ENCODE measurements at places on chromosomes 7 and 10. TPM values are rescaled to one million over a fixed set of nuclear protein-coding genes. Genes with fewer than 3 reads are reported as not detected.

DNA sequence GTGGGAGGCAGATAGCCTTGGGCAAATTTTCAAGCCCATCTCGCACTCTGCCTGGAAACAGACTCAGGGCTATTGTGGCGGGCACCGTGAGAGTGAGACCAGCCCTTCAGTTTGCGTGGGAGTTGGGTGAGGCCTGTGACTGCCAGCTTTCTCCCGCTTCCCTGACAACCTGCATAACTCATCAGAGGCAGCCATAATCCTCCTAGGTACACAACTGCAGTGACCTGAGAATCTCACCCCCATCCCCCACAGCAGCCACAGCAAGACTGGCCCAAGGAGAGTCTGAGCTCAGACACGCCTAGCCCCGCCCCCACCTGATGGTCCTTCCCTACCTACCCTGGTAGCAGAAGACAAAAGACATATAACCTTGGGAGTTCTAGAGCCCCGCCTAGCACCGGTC is 275.4 kb downstream of the GRID1 start:
- H3K27me3 ChIP-seq: peaks cover 11% of the 10 kb centered on the region
- H3K36me3 ChIP-seq: no peaks in the 10 kb centered on the region
- DNase-seq: no peak
- no peak overlapping the region for H3K27ac ChIP-seq

DNA sequence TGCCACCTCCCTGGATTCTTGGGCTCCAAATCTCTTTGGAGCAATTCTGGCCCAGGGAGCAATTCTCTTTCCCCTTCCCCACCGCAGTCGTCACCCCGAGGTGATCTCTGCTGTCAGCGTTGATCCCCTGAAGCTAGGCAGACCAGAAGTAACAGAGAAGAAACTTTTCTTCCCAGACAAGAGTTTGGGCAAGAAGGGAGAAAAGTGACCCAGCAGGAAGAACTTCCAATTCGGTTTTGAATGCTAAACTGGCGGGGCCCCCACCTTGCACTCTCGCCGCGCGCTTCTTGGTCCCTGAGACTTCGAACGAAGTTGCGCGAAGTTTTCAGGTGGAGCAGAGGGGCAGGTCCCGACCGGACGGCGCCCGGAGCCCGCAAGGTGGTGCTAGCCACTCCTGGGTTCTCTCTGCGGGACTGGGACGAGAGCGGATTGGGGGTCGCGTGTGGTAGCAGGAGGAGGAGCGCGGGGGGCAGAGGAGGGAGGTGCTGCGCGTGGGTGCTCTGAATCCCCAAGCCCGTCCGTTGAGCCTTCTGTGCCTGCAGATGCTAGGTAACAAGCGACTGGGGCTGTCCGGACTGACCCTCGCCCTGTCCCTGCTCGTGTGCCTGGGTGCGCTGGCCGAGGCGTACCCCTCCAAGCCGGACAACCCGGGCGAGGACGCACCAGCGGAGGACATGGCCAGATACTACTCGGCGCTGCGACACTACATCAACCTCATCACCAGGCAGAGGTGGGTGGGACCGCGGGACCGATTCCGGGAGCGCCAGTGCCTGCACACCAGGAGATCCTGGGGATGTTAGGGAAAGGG is 913 bp downstream of the NPY start:
- H3K4me1 ChIP-seq: peaks cover 5% of the 10 kb centered on the region
- no peak overlapping the region for H3K27ac ChIP-seq
- peaks cover 12% of the 10 kb centered on the region for H3K27me3 ChIP-seq
- peak overlapping the region; percentile 44 for H3K4me3 ChIP-seq
- H3K36me3 ChIP-seq: no peaks in the 10 kb centered on the region

The RNF148 gene
- polyA plus RNA-seq: not detected

DNA sequence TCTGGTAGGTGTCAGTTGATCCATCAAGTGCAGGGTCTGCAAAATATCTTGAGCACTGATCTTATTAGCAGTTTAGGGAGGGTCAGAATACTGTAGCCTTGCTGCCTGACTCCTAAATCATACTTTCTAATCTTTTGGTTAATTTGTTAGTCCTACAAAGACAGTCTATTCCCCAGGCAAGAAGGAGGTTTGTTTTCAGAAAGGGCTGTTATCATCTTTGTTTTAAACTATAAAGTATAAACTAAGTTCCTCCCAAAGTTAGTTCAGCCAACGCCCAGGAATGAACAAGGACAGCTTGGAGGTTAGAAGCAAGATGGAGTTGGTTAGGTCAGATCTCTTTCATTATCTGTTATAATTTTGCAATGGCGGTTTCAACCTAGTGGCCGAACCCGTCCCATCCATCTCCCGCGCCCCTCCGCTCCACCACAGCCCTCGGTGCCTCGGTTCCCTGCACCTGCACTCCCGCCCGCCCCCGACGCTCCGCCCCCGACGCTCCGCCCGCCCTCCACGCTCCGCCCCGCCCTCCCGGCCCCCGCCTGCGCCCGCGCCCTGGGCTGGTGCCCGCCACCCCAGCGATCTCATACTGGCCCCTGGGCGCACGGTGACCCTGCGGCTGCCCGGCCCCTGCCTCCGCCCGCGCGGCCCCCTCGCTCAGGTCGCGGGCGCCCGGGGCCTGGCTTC is at the start of gene ADCK2:
Gene ADCK2 (plus strand): TSS at position 564 of the 681 bp plus-strand sequence. CDS start 386 bp downstream, outside the sequence.
- peak within 1 kb of the TSS; percentile 91 for H3K4me3 ChIP-seq
- no peaks in the 10 kb centered on the region for H3K27me3 ChIP-seq
- peak within 1 kb of the TSS; percentile 77 for H3K27ac ChIP-seq
- peak; percentile 67 for DNase-seq
- peaks cover 32% of the 10 kb centered on the region for H3K4me1 ChIP-seq
- no peaks in the 10 kb centered on the region for H3K36me3 ChIP-seq

The NHLRC2 gene
- polyA plus RNA-seq: 3.8 TPM

The AKR1C3 gene
- 365 TPM for polyA plus RNA-seq

The EPHB6 gene
- polyA plus RNA-seq: 5.7 TPM

The UCN3 gene
- polyA plus RNA-seq: not detected

The IDI2 gene
- 133 TPM for polyA plus RNA-seq

DNA sequence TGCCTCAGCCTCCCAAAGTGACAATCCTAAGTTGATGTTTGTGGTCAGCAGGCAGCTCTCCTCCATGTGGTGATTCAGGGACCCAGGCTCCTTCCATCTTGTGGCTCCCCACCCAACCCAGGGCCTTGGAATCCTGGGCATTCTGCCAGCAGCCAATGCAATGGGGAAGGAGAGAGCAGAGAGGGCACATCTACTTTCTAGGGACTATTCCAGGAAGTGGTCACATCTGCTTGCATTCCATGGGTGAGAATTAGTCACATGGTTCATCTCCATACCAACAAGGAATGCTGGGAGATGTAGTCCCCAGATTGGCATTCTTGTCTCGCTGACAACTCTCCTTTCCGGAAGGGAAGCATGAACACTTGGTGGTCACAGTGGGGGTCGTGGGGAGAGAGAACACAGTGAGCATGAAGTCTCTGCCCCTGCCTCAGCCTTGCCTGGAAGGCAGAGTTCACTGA is 9.9 kb upstream of the SRRM3 start:
- no peak overlapping the region for H3K27ac ChIP-seq
- H3K4me1 ChIP-seq: no peaks in the 10 kb centered on the region
- no peak for DNase-seq
- H3K27me3 ChIP-seq: peaks cover 6% of the 10 kb centered on the region
- no peak overlapping the region for H3K4me3 ChIP-seq

The MMD2 gene
- not detected for polyA plus RNA-seq

DNA sequence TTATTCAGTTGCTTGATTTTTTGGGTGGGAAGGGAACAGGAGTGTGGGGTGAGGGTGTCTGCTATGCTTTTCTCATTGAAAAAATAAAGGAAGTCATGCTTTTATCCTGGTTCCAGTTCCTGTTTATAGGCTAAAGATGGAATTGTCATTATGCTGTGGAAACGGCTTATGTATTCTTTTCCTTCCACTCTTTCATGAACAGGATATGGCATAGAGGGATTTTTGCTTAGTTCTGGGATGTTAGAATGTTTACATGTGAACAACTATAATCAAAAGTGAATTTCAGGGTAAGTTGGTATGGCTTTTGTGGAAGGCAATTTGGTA is 35.9 kb upstream of the PTPN12 start:
- peaks cover 6% of the 10 kb centered on the region for H3K4me1 ChIP-seq
- no peak overlapping the region for H3K4me3 ChIP-seq
- H3K36me3 ChIP-seq: no peaks in the 10 kb centered on the region
- no peak overlapping the region for H3K27ac ChIP-seq

- no peak overlapping the region for H3K27ac ChIP-seq
- H3K36me3 ChIP-seq: no peaks in the 10 kb centered on the region
- H3K4me1 ChIP-seq: peaks cover 8% of the 10 kb centered on the region
Measured at GRCh38 chr7:100166317-100166940, 2.0 kb downstream of the GAL3ST4 start.

DNA sequence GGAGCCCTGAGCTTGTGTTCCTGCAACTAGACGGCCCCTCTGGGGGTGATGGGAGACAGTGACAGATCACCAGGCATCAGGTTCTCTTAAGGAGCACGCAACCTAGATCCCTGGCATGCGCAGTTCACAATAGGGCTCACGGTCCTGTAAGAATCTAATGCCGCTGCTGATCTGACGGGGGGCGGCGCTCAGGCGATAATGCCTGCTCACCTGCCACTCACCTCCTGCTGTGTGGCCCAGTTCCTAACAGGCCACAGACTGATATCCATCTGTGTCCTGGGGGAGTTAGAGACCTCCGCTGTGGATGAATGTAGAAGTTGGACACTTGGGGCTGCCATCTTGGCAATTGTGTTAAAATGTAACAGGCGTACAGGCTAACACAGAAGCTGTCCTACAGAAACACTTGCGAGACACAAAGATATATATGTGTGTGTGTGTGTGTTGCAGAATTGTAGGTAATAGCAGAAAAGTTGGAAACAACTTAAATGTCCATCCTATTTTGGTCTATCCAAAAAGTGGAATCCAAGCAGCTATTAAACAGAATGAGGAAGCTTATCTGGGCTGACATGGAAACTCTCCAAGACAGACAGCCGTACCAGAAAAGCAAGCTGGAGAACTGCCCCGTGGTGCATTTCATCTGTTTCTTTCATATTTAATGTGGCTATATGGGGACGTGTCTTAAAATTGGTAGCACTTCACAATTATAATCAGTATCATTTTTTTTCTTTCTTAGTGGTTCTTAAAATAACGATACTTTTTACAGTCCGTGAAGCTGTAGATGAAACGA is 82.8 kb downstream of the MKI67 start:
- H3K4me1 ChIP-seq: no peaks in the 10 kb centered on the region
- no peak for DNase-seq
- no peaks in the 10 kb centered on the region for H3K36me3 ChIP-seq
- H3K27ac ChIP-seq: no peak overlapping the region
- peaks cover 3% of the 10 kb centered on the region for H3K27me3 ChIP-seq

DNA sequence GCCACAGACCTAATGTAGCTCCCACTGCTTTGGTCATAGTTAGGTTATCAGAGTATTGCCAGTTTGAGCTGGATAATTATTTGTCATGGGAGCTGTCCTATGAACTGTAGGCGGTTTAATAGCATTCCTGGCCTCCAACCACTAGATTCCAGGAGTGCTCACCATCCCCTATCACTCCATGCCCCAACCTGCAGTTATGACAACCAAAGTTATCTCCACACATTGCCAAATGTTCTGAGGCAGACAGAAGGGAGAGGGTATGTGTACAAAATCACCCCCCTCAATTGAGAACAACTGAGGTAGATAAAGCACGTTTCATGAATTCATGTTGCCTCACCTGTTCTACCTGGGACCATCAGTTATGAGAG is 119.0 kb upstream of the CACUL1 start:
- H3K27me3 ChIP-seq: no peaks in the 10 kb centered on the region
- peaks cover 8% of the 10 kb centered on the region for H3K4me1 ChIP-seq
- H3K27ac ChIP-seq: no peak overlapping the region
- no peaks in the 10 kb centered on the region for H3K36me3 ChIP-seq
- no peak for DNase-seq

DNA sequence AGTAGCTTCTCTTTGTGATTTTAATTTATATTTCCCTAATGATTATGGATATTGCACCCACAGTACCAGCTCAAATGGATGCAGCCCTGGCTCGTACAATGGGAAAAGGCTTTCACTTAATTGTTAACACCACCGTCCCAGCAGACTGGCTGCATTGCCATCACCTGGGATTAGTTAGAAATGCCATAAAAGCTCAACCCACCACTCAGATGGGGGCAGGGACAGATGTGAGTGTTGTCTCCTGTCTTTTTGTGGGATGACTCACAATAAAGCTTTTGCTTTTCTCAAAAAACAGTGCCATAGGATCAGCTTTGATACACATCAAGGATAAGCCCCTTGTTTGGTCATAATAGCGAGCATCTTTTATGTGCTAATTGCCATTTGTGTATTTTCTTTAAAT is 729.1 kb downstream of the TNS3 start:
- H3K4me3 ChIP-seq: no peak overlapping the region
- H3K27ac ChIP-seq: no peak overlapping the region
- no peaks in the 10 kb centered on the region for H3K4me1 ChIP-seq
- DNase-seq: no peak
- H3K27me3 ChIP-seq: no peaks in the 10 kb centered on the region

The GRID1 gene
- 0.17 TPM for polyA plus RNA-seq

The RBP4 gene
- 5.2 TPM for polyA plus RNA-seq

- no peak overlapping the region for H3K27ac ChIP-seq
- no peaks in the 10 kb centered on the region for H3K27me3 ChIP-seq
- no peak overlapping the region for H3K4me3 ChIP-seq
- H3K36me3 ChIP-seq: no peaks in the 10 kb centered on the region
- DNase-seq: no peak
Measured at GRCh38 chr7:137757146-137757925, 89.4 kb downstream of the DGKI start.

DNA sequence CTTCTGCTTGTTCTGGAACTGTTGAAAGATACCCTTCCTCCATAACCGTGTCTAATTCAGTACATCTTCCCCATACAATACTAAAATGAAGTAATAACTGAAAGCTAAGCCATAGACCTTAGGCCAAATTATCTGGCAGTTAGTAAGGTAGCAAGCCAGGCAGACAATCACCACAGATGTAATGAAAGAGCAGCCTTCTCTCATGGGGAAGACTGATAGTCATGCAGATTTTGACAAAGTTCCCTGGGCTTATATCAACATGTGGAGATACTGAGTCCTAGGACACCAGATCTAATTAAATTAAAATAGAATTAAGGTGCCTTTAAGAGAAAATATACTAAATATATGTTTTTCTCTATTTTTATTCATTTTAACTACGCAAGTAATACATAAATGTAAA is 61.5 kb downstream of the PON1 start:
- no peak overlapping the region for H3K27ac ChIP-seq
- no peaks in the 10 kb centered on the region for H3K4me1 ChIP-seq
- H3K36me3 ChIP-seq: no peaks in the 10 kb centered on the region
- H3K27me3 ChIP-seq: no peaks in the 10 kb centered on the region
- H3K4me3 ChIP-seq: no peak overlapping the region
- no peak for DNase-seq

GRCh38 chr7:28739128-28739527 is 219.0 kb downstream of the TRIL start:
- H3K4me1 ChIP-seq: no peaks in the 10 kb centered on the region
- no peaks in the 10 kb centered on the region for H3K36me3 ChIP-seq
- no peak overlapping the region for H3K27ac ChIP-seq
- H3K27me3 ChIP-seq: no peaks in the 10 kb centered on the region
